ENCODE measurements at places on chromosomes 1 and 21.

DNA sequence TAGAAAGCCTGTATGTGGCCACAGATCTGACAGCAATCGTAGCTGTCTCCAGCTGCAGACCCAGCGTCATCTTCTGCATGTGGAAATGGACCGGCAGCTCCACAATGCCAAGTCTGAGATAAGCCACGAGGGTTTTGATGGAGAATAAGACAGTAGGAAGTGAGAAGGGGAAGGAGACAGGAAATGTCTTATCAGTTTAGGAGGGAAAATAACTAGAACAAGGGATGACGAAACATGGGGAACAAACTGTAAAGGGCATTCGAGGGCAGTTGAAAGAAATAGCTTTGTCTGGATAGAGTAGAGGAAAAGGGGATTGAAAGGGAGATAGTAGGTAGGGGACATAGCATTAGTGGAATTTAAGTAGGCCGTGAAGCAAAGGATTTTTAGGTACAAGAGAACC lies 74.0 kb upstream of the CTTNBP2NL start:
- peak; percentile 40 for DNase-seq

- DNase-seq, result no peak
Observed at GRCh38 chr1:94693435-94693834, 126.7 kb upstream of the SLC44A3 start.

- no peak for DNase-seq
Observed at GRCh38 chr1:41802532-41803501, 115.9 kb downstream of the HIVEP3 start.

- DNase-seq, result no peak
Observed at GRCh38 chr1:27031235-27032118, 18.8 kb upstream of the TENT5B start.

- peak; percentile 25 for DNase-seq
Observed at GRCh38 chr1:80531182-80531581, 1269.6 kb upstream of the ADGRL2 start.

DNA sequence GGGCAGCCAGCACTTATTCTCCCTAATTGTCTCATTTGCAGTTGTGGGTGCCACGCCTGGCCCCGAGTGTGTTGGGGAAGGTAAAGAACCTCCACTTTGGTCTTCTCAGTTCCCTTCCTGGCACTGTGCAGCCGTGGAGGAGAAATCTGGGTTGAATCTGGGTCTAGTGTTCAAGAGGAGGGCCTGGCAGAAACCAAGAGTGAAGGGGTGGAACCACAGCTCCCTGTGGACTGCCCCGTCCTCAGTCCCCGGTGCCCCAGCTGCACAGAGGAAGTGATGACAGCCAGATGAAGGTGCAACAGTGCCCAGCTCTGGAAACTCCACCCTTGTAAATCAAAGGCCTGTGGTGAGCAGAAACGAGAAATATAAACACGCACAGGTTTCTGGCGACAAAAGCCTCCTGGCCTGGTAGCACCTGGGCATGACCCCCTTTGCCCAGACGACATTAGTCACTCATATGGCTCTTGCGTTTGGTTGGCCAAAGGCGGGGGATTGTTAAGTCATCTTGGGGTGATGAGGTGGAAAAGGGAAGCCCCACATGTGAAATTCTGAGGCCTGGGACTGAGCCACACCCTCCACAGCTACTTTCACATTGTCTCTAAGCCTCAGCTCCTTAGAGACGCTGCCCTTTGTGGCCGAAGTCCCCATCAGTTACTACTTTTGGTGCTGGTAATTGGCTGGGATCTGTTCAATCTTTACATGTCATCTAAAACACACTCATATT lies 4.2 kb upstream of the ECE1 start:
- no peak for DNase-seq

GRCh38 chr1:50208315-50208714 lies 99.6 kb downstream of the ELAVL4 start:
- peak; percentile 20 for DNase-seq

GRCh38 chr1:21834094-21834493 lies 22.0 kb downstream of the LDLRAD2 start:
- DNase-seq, result peak; percentile 21

DNA sequence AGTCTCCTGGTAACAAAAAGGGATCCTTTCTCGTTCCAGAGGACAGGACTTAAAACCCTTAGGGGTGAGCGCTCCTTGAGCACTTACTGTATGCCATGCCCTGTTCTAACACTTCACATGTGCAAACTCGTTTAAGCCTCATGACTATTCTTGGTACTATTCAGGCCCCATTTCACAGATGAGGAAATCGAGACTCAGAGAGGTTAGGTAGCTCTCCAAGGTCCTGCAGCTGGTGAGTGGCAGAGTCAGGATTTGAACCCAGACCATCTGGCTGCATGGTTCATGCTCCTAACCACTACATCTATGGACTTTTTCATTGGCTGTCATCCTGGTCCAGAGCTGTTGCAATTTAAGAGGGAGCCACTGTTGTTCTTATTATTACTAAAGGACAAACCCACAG lies 46.7 kb upstream of the WNT4 start:
- no peak for DNase-seq

DNA sequence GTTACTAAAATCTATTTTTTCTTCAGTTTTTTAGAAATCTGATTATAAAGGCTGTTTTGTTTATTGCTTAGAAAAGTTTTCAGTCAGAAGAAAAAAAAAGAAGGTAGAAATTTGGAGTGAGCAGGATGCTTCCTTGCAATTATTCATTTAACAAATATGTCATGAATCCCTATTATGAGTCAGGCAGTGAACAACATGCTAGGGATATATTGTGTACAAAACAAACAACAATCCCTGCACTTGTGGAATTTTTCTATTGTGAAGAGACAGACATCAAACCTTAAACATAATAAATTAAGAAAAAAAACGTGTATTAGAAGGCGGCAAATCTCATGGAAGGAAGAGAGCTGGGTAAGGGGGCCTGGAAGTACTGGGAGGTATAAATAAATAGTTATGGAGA lies 664.1 kb upstream of the CAMK1G start:
- DNase-seq, result no peak

DNA sequence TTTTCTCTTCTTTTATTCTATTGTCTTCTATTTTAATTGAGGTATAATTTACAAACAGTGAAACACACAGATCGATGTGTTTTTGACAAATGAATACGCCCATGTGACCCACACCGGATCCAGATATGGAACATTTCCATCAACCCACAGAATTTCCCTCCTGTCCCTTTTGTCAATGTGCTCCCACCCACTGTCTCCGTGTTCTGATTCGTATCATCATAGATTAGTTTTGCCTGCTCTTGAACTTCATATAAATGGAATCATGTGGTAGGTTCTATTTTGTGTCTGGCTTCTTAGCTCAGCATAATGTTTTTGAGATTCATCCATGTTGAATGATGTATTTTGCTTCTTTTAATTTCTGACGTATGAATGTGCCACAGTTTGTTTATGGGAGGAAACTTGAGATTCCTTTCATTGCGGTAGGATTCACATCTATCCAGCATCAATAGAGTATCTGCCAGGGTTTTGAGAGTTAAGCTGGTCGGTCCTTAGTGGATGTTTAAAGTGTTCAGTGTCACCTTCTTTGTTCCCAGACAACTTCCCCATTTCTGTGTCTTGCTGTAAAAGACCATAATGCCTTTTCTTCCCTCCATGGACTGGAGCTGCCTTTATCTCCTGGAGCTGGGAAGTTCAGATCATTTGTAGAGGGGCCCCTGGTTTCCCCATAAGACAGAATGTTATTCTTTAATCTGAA lies 14.7 kb downstream of the NAV1 start:
- DNase-seq, result peak; percentile 45

- no peak for DNase-seq
Observed at GRCh38 chr1:87511449-87511848, 182.8 kb downstream of the LMO4 start.
